Astrocyte of the hippocampus (primary cell): ENCODE measurements at places on chromosomes 3 and 15.
A peak's percentile ranks its signal among the peaks of the same experiment; 100 is the strongest.

DNA sequence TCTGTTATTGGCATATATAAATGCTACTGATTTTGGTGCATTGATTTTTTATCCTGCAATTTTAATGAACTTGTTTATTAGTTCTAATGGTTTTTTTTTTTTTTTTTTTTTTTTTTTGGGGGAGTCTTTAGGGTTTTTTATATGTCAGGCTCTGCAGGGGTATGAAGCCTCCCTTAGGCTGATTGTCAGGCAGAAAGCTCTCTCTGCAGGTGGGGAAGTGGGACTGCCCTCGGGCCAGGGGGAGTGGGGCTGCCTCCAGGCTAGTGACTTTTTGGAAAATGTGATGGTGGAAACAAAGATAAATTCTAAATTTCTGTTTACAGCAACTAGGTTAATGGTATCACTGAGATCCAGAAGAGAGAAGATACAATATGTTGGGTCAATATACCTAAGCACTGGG lies 14.4 kb upstream of the NAALADL2 start:
- no peak for DNase-seq

- no peak for DNase-seq
Observed at GRCh38 chr15:51387699-51388041, 46.2 kb downstream of the GLDN start.

GRCh38 chr15:51600114-51600513 lies 22.5 kb downstream of the DMXL2 start:
- DNase-seq = peak; percentile 33

GRCh38 chr3:124885466-124886167 lies 1.5 kb downstream of the ITGB5 start:
- peak; percentile 58 for DNase-seq

DNA sequence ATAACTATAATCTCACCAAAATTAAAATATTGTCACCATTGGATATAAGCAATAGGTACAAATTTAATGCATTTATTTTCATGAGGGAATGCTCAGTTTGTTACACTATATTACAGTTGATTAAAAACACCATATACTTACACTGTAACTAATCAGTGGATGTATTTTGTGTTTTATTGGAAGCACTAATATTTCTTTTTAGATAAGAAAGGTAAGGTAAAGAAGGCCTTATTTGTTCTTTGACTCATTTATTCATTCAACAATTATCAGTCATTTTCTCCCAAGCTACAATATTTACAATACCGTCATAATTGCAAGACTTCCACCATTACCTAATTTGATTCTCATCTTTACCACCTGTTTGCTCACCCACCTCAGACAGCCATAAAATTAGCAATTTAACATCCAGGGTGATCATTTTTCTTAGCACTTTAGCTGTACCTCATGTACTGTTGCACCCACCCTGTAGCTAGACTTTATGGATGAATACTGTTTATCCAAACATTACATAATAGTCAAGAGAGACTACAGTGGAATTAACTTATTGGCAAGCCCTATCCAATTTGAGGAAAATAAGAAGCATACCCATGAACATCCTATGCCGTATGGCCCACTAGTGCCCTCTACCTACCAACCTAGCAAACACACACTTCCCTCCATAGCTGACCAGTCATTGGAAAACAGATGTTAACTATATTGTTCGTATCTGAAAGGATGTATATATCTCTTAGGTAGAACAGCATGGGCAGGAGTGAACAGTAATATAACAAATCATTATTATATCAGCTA lies 229.6 kb downstream of the BBX start:
- DNase-seq = peak; percentile 21

- no peak for DNase-seq
Observed at GRCh38 chr3:128297401-128298138, 144.3 kb downstream of the EEFSEC start.

DNA sequence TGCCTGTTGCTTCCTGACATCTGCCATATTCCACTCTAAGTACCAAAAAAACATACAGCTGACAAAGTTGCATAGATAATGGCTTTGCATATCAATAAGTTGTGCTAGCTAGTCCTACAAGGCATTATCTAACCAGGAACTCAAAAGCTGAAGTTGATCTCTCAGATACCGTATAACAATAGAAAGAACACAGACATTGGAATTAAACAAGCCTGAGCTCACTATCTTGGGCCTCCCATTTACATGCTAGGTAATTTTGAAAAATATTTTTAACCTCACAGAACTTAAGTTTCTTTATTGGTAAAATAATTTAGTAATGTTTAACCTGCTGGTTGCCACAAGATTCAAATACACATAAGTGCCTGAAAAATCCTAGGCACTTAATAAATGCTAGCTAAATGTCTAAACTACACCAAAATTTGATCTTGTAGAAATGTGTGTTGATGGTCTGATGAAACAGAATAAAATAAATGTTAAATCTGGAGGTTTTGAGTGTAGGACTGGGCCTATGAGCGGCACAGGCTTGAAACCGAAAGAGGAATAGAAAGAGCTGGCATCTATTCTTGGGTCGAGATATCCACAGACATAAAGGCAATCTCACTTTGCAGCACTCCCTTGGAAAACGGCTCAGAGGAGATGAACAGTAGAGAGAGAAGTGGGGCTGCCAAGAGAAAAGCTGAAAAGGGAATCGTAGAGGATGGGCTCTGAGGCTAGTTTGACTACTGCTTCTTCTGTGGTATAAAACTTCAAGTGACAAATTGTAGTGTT lies 29.9 kb upstream of the TTC14 start:
- no peak for DNase-seq

DNA sequence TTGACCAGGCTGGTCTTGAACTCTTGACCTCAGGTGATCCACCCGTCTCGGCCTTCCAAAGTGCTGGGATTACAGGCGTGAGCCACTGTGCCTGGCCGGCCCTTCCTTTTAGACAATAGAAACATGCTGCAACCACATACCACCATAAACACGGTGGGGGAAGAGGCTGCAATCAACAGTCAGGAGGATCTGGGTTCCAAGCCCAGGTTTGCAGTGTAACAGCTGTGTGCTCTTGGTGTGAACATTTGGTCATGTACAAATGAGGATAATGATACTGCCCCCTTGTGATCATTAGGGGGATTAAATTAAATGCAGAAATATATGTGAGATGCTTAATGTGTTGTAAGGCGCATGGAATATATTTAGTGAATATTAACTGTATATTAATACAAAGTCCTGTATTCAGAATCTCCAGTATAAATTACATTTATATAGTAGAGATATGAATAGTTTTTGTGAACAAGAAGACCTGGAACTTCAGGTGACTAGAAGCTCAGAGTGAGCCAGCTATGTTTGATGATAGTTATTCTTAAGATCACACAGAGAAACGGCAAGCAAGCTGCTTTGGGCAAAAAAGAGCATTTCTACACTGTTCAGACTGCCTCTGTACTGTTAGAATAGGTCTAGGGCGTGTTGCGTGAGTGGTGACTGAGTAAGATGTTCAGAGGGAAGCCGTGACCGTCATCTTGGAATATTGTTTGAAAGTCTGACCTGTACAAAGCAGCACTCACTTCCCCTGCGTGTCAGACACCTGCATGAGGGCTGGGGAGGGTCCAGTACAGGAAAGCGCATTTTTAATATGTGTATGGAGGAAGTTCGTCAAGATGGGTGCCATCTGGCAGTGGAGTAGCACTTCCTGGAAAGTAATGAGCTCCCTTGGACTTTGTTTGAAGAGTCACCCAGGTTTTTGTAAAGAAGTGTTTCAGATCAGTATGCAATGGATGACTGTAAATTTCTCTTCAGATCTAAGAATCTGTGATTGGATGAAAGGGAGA lies 125.8 kb downstream of the PGPEP1L start:
- peak; percentile 56 for DNase-seq

DNA sequence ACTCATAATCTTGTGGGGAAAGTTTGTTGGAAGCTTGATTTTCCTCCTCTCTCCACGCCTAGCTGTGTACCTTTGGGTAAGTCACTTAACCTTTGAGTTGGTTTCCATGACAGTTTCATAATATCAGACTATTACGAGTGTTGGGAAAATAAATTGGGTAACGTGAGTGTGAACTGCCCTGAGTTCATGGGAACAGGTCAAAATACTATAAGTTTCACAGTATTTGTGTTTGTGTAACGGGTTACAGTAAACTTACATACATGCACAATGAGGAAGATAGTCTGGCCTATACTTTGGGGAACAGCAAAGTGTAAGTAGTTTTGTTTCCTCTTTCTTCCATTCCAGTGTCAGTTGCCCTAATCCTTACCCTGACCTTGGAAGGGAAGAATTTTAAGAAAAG lies 509.9 kb downstream of the MECOM start:
- no peak for DNase-seq

GRCh38 chr3:28906561-28907310 lies 374.1 kb upstream of the RBMS3 start:
- DNase-seq = no peak

- no peak for DNase-seq
Observed at GRCh38 chr15:70048198-70048565, 49.5 kb downstream of the TLE3 start.

DNA sequence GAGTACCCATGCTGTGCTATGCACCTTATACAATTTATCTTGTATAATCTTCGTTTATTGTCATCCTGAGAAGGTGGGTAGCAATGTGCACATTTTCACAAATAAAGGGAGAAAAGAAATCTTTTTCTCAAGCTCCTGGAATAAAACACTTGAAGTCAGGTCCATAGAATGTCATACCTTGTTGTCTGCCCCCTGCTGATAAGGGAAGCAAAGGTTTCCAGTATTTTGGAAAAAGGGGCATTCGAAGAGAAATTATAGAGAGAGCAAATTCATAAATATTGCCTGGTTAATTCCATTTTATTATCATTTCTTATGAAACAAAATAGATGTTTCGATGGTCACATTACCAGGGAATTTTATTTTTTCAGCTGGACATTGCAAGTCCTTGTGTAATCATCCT lies 277.8 kb downstream of the RAP2B start:
- no peak for DNase-seq

DNA sequence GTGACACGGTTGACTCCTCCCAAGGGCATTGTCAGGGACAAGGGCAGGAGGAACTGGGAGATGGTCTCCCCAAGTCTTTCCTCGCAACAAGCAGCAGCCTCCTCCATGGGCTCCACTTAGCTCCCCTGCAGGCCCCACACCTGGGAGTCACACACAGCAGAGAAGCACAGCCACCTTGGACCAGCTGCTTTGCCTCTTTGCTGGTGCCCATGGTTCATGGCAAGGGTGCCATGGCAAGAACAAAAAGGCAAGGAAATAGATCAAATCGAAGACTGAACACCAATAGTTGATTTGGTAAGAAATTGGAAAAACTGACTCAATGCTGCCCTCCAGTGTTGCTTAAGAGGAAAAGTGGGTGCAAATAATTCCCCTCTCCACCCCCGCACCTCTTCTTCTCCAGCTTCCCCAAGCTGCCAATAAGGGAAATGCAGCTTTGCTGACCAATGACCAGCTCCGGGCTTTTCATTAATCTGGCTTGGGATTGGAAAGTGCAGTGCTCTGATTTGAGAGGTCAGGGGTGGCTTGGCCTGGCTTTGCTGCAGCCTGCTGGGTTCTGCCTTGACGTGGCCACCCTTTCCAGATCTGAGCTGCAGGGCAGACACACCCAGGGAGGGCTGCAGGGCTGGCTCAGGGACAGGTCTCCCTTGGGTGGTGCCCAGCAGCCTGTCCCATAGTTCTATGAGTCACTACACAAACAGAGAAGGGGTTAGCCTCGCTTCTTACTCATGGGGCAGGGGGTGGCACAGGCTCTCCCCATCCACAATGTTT lies 162.0 kb downstream of the KLF13 start:
- DNase-seq = peak; percentile 89

- no peak for DNase-seq
Observed at GRCh38 chr3:177382944-177383343, 185.7 kb upstream of the TBL1XR1 start.

DNA sequence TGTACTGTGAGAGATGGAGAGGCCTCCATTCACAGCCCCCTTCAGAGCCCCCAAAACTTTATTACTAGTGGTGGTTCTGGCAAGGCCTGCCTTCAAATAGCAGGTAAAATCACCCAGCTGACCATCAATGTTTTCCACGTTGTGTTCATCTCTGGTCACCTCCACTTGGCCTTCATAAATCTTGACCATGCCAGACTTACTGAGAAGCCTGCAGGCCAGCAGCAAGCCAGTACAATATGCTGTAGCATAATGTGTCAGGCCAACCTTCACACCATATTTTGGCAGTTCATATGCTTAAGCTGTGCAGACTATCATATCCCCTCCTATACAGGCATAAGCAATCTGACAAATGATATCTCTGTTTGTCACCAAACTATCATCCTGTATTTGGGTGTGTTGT lies 62.1 kb downstream of the ZNF621 start:
- no peak for DNase-seq

DNA sequence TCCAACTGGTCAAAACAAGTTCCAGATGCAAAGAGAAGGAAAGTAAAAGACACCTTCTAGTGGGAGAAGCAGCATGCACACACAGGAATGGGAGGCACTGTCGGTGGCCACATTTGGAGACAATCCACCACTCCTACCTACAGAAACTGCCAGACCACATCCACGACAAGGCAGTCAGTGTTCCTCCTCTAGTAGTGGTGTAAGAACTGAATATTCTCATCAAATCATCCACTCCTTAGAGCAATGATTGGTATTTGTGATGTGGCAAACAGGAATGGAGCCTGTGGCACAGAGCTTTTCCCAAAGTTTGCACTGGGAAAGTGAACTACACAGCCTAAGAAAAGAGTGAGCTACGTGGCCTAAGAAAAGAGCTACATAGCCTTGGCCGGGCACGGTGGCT lies 5.1 kb upstream of the SPINT1 start:
- DNase-seq = peak; percentile 43

DNA sequence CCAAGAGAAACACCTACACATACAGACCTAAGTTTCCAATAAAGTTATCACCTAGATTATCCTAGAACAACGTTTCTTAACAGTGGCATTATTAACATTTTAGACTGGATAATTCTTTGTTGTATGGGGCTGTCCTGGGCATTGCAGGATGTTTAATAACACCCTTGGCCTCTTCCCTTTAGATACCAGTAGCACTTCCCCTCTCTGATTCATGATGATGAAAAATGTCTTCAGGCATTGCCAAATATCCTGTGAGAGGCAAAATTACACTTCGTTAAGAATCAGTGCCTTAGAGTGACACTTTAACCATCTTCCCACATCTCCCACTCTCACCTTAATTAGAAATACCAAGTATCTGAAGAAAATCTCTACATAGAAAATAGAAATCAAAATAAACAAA lies 352.6 kb downstream of the CGGBP1 start:
- DNase-seq = no peak

- peak; percentile 70 for DNase-seq
Observed at GRCh38 chr3:66885326-66886000, 112.6 kb upstream of the KBTBD8 start.

DNA sequence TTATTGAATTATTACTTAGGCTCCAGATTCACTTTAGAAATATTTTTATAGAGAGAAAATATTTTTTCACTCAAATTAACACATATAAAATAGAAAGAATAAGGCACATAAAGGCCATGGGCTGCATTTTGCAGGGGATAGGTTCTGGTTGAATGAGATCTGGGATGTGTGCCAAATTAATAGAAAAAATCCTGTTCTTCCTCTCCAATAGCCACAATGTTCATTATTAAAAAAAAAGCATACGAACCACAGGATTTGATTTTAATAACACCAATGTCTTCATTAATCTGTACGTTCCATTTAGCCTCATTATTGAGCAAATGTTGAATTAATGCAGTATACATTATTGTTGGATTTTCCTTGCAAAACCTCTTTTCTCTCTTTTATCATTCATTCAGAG lies 622.8 kb upstream of the AGTR1 start:
- no peak for DNase-seq
